ENCODE measurements at places on chromosomes 6 and 20.
A peak's percentile ranks its signal among the peaks of the same experiment; 100 is the strongest.

DNA sequence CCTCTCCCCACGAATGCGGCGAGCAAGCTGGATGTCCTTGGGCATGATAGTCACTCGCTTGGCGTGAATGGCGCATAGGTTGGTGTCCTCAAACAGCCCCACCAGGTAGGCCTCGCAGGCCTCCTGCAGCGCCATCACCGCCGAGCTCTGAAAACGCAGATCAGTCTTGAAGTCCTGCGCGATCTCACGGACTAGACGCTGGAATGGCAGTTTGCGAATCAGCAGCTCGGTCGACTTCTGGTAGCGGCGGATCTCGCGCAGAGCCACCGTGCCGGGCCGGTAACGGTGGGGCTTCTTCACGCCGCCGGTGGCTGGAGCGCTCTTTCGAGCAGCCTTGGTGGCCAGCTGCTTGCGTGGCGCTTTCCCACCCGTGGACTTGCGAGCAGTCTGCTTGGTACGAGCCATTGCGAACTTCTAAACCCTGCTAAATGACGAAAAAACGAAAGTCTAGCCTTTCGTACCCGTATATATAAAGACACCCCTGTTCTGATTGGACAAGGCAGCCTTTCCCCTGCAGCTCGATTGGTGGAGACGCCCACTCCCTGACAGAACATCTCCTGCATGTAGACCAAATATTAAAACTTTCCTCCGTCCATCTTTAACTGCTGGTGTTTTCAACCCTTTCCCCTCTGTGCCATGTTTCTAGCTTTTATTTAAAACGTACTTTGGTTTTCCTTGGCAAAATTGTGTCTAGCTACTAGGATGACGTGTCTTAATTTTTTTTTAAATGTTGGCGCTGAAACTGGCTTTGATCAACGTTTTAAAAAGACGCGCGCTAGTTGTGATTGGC lies 109.8 kb downstream of the HFE start:
- peak; percentile 59 for DNase-seq

- DNase-seq: no peak
Observed at GRCh38 chr6:144908004-144908403, 622.9 kb downstream of the UTRN start.

- peak; percentile 29 for DNase-seq
Observed at GRCh38 chr6:35258858-35259193, 709 bp upstream of the ZNF76 start.

- no peak for DNase-seq
Observed at GRCh38 chr6:89597372-89597771, 41.2 kb downstream of the LYRM2 start.

DNA sequence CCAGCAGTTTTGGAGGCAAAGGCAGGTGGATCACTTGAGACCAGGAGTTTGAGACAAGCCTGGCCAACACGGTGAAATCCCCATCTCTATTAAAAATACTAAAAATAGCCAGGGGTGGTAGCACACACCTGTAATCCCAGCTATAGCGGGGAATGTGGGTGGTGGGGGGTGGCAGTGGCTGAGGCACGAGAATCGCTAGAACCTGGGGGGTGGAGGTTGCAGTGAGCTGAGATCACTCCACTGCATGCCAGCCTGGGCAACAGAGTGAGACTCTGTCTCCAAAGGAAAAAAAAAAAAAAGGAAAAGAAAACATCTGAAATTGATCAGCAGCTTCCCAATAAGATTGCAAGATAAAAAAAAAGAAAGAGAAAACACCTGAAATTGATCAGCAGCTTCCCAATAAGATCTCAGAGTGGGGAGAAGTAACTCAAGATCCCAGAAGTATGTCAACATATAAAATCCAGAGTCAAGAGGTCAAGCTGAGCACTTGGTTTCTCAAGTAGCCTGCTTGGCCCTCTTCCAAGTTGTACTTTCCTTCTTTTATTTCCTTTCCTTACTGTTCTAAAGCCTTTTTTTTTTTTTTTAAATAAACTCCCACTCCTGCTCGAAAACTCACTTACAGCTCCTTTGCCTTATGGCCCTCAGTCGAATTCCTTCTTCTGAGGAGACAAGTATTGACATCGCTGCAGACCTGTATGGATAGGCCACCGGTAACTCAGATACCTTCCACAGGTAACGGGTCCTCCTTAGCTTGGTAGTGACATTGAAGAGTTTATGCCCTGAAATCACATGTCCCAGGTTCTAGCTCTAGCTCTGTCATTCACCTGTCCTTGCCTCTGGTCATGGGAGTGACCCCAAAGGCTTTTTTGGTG lies 368.5 kb upstream of the SYNCRIP start:
- no peak for DNase-seq

DNA sequence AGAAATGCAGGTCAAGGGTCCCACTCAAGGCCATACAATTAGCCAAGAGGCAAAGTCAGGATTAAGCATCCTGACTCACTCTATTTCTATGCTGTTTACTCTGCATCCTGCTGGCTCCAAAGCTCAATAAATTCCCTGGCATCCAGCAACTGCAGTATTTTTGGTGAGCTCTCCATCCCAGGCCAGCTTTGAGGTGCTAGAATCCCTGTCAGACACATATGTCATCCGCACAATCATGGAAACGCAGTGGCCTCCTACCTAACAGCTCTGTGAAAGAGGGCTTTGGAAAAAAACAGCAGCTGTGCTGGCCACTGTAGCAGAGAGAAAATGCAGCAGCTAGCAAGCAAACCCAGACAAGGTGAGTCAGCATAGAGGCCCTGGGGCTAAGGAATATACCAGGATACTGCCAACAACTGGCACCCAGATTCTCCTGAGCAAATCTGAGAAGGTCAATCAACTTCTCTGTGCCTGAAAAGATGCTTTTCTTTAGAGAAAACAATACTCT lies 58.4 kb downstream of the ANKEF1 start:
- no peak for DNase-seq

GRCh38 chr6:81766482-81767069 lies 14.1 kb upstream of the TENT5A start:
- no peak for DNase-seq

DNA sequence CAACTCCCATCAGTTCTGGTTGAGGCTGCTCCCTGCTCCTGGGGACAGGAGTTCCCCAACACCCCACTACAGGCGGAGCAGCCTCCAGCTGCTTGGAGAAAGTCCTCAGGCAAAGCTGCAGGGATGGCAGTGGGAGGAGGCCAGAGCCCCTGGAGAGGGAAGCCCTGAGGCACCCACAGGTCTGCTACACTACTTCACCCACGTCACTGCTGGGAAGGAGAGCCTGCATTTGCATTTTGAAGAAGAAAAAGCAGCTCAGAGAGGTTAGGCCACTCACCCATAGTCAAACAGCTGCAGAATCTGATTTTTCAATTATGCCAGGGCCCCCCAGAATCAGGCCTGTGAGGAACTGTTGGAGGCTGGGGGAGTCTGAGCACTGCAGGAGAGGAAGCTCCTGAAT lies 17.2 kb downstream of the BFSP1 start:
- no peak for DNase-seq

DNA sequence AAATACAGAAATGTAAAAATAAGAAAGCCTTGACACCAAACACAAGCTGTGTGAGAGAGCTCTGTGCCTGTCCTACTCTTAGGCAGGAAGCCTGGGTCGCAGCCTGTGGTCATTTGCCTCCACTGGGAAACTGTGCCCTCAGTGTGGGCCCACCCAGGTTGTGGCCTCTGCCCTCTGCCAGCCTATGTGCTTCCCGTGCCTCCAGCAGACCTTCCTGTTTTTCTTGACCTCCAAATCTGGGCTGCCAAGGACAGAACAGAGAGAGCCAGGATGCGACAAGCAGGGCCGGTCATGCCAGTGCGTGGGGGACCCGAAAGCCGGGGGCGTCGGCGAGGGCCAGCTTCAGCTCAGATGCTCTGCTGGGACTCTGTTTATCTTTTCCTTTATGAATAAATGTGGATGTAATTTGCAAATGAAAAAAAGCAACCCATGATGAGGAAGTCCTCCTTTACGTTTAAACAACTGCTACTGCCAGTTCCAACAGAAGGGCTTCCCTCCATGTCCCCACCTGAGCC lies 189.2 kb upstream of the EXOC2 start:
- no peak for DNase-seq

DNA sequence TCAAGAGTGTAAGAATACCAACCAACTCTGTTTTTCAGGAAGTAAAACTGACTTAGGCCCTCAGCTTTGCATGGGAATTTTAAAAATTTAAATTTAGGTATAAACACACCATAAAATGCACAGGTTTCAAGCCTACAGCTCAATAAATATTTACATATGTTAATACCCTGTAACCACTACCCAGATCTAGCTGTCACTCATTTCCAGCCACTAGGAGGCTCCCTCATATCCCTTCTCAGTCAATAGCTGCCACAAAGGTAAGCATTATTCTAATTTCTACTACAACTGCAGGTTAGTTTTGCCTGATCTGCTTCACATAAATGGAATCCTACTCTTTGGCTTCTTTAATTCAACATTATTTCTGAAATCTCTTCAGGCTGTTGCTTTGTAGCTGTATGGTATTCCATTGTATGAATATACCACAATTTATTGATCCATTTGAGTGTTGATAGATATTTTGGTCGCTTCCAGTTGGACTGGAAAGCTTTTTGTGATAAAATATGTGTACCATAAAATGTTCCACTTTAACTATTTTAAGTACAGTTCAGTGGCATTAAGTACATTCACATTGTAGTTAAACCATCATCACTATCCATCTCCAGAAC lies 32.5 kb upstream of the MEI4 start:
- no peak for DNase-seq

GRCh38 chr20:11797156-11797555 lies 120.5 kb upstream of the BTBD3 start:
- no peak for DNase-seq

GRCh38 chr6:166752097-166752496 lies 125.0 kb upstream of the RPS6KA2 start:
- DNase-seq: no peak

GRCh38 chr6:124056407-124057334 lies 253.0 kb downstream of the NKAIN2 start:
- DNase-seq: no peak

DNA sequence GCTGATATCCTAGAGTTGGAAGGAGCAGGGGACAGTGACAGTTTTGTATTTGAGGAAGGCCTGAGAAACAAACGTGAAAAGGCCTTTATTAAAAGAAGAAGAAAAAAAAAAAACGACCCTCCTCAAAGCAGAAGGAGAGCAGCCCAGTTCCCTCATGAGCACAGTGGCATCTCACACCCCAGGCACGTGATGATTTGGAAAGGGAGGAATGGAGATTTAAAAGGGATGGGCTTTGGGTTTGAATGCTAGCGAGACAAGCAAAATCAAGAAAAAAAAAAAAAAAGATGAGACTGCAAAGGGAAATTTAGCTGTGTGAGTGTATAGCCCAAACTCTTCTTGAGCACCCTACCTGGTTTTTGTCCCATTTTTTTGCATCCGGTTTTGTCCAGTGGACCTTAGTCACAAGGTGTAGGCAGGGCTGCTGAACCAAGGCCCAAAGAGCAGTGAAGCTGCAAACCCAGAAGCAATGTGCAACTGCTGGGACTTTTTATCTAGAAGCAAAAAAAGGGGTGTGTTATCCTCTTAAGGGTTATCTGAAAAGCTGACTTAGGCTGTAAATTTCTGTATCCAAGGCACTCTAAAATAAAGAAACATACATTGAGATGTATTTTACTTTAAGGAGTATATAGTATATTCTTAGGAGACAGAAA lies 54.5 kb upstream of the RREB1 start:
- no peak for DNase-seq

DNA sequence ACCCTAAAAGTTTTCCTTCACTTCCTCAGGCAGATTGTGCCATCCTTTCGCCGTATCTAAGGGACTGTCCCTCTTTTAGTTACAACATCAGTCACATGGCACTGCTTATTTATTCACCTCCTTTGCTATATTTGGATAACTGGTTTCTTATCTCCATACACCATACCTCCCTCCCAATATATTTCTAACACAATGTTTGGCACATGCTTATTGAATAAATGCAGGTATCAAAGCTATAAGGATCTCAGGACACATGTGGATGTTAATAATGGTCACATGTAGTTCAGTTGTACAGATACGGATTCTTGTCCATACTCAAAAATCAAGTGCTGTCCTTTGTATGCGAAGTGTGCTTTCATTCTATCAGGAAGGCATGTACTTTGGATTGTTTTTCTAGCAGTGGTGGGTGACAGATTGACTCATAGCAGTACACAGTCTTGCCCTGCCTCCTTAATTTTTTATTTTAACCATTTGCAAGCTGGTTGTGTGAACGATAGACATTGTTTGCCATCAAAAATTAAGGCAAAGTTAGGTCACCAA lies 407.1 kb upstream of the RUNX2 start:
- DNase-seq: no peak

- DNase-seq: no peak
Observed at GRCh38 chr6:17289630-17290061, 8.5 kb downstream of the RBM24 start.

- no peak for DNase-seq
Observed at GRCh38 chr20:19864130-19864529, 106.1 kb downstream of the RIN2 start.

GRCh38 chr6:122385857-122386612 lies 13.4 kb upstream of the HSF2 start:
- no peak for DNase-seq

DNA sequence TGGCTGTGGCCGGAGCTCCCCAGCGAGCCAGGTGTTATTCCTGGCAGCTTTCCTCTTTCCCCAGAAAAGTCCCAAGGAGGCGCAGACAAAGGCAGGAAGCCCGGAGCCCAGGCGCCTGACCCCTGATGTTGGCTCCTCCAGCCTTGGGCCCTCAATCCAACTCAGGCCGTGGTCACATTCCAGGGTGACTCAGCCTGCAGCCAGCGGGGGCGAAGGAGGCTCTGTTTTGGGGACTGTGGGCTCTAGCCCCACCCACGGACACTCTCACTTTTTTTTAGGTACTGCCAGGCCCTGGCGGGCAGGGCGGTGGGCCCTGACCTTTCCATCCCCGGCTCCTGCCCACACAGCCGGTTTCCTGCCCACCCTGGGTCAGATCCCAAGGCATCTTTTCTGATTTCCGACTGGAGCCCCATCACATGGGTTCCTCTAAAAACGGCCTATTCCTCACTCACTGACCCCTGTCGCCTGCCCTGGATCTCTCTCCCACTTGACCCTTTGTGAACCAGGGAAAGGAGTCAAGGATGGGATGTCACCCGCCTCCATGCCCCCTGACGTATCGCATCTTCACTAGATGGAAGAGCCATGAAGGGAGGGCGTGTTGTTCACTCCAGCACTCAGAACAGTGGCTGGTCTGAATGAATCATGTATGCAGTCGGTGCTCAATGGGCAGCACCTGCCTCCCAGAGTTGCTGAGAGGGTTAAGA lies 5.5 kb downstream of the PTGIS start:
- DNase-seq: no peak

DNA sequence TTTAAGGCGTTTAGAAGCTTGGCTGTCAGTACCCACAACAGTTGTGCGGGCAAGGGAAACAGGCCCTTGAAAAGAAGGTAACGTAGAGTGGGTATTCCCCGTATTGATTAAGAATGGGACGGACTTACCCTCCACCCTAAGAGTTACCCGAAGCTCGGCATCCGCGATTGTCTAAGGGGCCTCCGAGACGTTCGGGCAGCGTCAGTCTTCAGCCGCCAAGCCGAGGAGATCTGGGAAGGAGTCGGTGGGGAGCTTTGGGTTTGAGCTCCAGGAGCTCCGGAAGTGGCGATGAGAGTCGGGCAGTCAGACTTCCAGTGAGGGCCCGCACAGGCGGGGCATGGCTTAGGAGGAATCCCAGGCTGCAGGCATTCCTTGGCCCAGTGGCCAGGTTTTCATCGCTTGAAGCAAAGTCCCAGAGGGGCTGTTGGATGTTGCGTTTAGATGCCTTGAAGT lies 748.2 kb upstream of the ADGRB3 start:
- DNase-seq: no peak

Data from stimulated activated CD4-positive, alpha-beta T cell treated with anti-CD3 and anti-CD28 coated beads, Interleukin-12 subunit alpha, Interleukin-12 subunit beta, amount 100 ng/mL, for 4 hours (primary cell).